ENCODE measurements at places on chromosomes 2 and 18.

DNA sequence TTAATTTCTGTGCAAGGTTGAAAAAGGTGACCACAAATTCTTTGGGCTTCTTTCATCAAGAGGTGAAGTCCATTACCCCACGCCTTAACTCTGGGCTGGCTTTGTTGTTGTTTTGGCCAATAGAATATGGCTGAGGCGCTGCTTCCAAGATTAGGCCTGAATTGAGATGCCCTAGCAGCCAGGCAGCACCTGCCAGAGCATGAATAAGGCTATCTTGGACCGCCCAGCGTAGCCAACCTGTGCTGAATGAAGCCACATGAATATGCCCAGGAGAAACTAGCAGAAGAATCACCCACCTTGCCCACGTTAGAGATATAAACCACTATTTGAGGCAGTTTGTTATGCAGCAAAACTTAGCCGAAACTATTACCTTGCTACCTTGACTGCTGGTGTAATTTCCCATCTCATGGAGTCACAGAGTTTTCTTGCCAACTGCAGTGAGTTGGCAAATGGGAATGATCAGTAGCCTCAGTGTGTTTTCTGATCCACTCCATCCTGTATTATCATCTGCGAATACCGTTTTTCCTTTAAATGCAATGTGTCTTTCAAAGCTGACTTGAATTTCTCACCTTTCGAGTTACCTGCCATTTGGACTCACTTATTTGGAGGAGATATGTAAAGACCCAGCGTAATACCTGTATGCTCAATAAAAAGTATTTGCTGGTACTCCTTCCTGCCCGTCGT lies 679 bp downstream of the TSGA10 start:
- DNase-seq: no peak

DNA sequence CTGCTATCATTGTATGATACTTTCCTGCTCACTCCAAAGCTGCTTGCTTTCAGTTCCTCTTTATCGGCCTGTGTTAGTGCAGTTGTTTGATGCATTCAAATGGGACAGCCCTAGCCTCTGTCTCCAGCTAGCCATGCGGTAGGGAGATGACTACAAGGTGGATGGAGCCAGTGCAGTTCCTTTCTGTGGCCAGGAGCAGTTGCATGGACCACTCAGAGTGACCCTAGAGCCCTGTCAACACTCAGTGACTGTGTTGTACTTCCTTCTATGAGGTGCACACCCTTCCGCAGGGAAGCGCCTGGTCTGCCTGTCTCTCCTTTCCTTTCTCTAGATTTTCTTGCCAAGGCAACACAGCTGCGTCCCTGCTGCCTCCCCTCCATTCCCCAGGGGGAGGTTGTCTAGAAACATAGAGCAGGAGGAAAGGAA lies 33.8 kb downstream of the KCNS3 start:
- no peak for DNase-seq

- DNase-seq: no peak
Observed at GRCh38 chr18:3451989-3452749, 2.2 kb downstream of the TGIF1 start.

DNA sequence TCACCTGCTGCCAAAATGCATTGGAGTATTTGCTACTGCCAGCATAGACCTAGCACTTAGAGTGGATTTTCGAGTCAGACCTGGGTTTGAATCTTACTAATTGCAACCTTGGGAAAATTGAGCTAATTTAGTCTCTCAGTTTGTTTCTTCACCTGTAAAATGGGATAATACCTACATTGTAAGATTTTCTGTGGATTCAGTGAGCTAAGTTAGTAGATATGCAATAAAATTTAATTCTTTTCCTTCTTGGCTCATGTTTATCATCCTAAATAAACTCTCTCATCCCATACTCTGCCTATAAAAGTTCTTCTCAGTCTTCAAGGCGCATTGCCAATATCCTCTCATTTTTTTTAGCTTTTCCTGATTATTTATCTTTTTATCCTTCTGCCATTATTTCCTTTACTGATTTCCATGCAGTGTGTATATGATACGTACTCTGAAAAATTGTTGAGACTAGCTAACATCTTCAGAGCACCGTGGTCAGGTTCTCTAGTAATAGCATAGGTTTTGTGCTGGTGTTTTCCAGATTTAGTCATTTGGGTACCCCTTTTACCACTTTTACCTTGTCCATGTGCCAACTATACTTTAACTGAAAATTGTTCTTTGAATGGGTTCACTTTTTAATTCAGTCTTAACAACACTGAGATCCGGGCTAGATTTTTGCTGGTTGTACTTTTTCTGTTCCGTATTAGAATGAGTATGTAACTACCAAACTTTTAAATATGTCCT lies 7.3 kb downstream of the CEP192 start:
- DNase-seq: no peak

DNA sequence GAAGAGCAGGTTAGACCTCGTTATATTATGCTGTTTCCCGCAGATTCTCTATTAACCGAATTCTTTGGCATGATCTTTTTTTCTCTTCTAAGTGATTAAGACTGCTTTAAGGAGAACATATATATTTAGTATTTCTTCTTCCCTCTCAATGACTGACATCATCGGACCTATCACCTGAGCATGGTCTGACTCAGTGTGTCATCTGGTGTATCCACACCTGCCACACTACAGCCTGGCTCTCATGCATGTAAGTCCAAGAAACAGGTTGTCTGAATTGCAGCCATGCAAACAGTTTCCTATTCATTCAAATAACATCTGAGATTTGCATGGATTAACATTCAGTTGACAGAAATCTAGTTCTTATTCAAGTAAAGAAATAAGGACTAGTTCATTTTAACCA lies 55.1 kb upstream of the CWC22 start:
- DNase-seq: no peak

DNA sequence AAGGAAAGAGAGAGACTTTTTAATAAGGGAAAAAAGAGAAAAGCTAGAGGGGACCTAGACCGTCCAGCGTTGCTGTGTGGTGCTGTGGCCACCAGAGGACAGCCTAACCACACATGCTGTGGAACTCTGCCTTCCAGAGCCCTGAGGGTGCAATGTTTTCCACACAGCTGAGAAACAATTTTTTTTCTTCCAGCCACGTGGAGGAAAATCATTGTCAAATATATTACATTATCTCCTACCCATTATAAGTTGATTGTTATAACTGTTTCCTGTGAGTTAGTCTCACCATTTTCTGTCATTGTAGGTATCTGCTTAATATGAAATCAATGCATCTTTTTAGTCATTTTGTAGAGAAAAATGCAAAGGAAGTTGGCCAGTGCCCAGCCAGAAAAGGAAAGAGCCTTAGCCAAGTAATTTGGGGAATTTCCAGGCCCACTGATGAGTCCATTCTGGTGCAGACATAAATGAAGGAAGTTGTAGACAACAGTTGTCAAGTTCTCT lies 5.9 kb upstream of the MRPL19 start:
- no peak for DNase-seq

DNA sequence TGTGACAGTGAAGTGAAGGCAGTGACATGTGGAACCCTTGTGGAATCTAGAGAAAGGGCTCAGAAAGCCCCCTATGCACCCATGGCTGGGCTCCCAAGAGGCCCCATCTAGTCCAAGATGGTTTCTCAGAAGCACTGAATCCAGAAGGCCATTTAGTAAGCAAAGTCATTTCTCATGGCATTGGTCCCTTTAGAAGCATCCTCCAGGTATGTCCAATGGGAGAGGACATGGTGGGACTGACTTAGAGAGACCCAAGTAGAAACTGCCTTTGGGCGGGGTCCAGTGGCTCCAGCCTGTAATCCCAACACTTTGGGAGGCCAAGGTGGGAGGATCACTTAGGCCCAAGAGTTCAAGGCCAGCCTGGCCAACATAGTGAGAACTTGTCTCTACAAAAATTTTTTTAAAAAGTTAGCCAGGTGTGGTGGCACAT lies 72.5 kb upstream of the RMDN2 start:
- DNase-seq: no peak

DNA sequence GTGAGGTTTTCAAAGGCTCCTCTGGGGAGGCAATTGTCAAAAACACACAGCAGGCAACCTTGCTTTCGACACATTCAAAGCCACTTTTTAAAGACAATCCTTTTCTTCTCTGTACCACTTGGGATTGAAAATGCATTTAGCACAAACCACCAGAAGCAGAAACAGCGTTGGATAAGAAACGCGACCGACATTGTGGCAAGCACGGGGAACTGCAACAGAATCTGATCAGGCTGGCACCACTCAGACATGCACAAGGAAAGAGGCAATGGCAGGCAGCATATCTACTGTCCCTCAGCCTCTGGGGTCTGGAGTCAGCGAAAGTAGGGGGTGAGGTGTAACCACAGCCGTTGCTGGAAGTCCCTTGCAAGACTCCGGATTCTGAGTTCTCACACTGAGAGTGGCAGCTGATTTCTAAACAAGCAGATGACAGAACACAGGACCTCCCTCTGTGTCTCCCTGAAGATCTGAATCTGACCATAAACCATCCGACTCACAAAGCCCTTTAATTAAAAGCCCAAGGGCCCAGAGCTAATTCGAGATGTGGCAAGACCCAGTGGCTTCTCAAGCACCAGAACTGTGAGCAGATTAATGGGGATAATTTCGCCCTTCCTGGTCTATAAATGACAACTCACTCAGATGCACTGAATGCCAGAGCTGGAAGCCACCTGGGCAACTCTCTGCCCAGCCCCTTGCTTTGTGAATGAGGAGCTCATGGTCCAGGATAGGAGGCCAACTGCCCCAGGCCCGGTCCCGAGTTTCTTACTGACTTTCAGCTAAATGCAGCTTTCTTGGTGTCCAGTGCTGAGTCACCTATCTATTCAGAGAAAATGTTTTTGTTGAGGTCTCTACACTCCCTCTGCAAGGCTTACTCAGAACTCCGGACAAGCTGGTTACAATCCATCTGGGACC lies 29.6 kb downstream of the CYRIA start:
- no peak for DNase-seq

DNA sequence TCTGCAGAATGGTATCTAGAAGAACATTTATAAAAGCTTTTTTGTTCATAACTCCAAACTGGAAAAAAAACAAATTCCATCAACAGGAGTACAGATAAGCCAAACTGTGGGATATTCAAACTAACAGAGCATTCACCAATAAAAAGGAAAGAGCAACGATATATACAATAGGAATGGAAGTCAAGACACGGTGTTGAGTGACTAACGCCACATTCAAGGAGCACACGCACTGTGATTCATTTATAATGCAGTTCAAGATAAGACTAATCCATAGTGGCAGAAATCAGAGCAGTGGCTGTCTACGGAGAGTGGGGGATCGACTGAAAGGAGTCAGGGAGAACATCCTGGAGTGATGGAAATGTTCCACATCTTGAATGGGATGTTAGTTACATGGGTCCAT lies 70.7 kb downstream of the CABYR start:
- no peak for DNase-seq
